ENCODE measurements at places on chromosomes 5 and 9. TPM values are rescaled to one million over a fixed set of nuclear protein-coding genes. Genes with fewer than 3 reads are reported as not detected.

DNA sequence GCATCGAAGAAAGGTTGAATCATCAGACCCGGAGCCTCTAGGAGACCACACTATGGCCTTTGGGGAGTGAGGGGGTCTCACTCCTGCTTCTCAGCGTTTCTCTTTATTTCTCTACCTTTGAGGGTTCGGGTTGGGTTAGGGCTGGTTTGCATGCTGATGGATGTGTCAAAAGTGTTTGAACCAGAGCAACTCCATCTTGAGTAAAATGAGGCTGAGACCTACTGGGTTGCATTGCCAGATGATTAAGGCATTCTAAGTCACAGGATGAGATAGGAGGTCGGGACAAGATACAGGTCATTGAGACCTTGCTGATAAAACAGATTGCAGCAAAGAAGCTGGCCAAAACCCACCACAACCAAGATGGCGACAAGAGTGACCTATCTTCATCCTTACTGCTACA lies 44.9 kb upstream of the TCF7 start:
- no peak overlapping the region for H3K4me3 ChIP-seq
- H3K36me3 ChIP-seq, result no peaks in the 10 kb centered on the region
- H3K4me1 ChIP-seq, result peaks cover 53% of the 10 kb centered on the region
- H3K27me3 ChIP-seq, result no peaks in the 10 kb centered on the region
- H3K27ac ChIP-seq, result peak overlapping the region; percentile 8
- DNase-seq, result no peak

GRCh38 chr9:109166171-109166770 lies 778 bp downstream of the FRRS1L start:
- no peaks in the 10 kb centered on the region for H3K36me3 ChIP-seq
- peaks cover 30% of the 10 kb centered on the region for H3K27me3 ChIP-seq
- DNase-seq, result no peak

DNA sequence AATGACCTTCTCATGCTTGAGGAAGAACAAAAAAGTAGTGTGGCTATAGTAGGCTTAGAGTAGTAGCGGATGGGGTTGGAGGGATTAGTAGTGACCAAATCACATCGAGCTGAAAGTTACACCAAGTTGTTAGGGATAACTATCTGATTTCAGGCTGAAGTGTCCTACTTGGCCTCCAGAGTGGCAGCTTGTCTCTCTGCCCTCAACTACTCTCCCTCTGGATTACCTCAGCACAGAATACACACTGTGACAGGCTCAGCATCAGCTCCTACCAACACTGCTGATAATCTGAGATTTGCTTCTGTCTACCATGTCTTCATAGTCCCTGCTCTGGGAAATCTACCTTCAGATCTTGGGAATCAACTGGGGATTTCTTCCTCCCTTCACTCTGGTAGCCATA lies 714.6 kb upstream of the GRAMD2B start:
- no peaks in the 10 kb centered on the region for H3K4me1 ChIP-seq
- no peak for DNase-seq
- no peak overlapping the region for H3K4me3 ChIP-seq
- H3K27me3 ChIP-seq, result no peaks in the 10 kb centered on the region
- no peak overlapping the region for H3K27ac ChIP-seq
- H3K36me3 ChIP-seq, result no peaks in the 10 kb centered on the region

- H3K36me3 ChIP-seq, result no peaks in the 10 kb centered on the region
- peaks cover 2% of the 10 kb centered on the region for H3K4me1 ChIP-seq
- no peak overlapping the region for H3K4me3 ChIP-seq
- no peak for DNase-seq
- no peak overlapping the region for H3K27ac ChIP-seq
- H3K27me3 ChIP-seq, result peaks cover 84% of the 10 kb centered on the region
Observed at GRCh38 chr5:176864755-176865154, 34.4 kb downstream of the HK3 start.

DNA sequence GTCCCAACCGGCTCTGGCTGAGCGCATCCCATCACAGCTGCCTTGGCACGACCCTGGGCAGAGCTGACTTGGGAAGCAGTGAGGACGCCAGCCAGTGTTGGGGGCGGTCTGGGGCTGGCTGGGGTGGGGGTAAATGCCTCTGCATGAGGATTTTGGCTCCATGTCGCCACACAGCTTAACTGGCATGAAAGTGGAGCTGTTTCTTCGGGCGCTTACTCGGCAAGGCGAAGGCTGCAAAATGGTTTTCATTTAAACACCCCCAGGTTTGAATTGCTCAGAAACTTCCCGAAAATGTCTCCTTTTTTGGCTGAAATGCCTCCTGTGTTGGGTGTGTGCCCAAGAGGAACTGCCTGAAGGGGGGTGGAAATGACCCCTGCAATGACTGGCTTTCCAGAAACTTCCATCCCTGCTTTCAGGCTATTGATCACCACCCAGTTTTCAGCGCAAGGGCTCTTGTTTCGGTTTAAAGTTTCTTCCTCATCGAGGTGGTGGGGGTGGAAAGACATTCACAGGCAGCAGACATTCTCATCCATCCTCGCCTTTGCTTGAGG lies 38.3 kb downstream of the PTGES start:
- peaks cover 24% of the 10 kb centered on the region for H3K27me3 ChIP-seq
- no peaks in the 10 kb centered on the region for H3K36me3 ChIP-seq
- no peak overlapping the region for H3K4me3 ChIP-seq
- H3K27ac ChIP-seq, result no peak overlapping the region
- DNase-seq, result no peak

- no peaks in the 10 kb centered on the region for H3K27me3 ChIP-seq
- no peaks in the 10 kb centered on the region for H3K4me1 ChIP-seq
- no peak overlapping the region for H3K4me3 ChIP-seq
- no peaks in the 10 kb centered on the region for H3K36me3 ChIP-seq
- H3K27ac ChIP-seq, result no peak overlapping the region
Observed at GRCh38 chr9:68508547-68508946, 32.1 kb downstream of the TMEM252 start.

GRCh38 chr5:119426057-119426456 lies 26.2 kb upstream of the HSD17B4 start:
- H3K27ac ChIP-seq, result no peak overlapping the region
- H3K4me1 ChIP-seq, result no peaks in the 10 kb centered on the region
- no peaks in the 10 kb centered on the region for H3K36me3 ChIP-seq
- no peaks in the 10 kb centered on the region for H3K27me3 ChIP-seq
- no peak overlapping the region for H3K4me3 ChIP-seq
- no peak for DNase-seq

DNA sequence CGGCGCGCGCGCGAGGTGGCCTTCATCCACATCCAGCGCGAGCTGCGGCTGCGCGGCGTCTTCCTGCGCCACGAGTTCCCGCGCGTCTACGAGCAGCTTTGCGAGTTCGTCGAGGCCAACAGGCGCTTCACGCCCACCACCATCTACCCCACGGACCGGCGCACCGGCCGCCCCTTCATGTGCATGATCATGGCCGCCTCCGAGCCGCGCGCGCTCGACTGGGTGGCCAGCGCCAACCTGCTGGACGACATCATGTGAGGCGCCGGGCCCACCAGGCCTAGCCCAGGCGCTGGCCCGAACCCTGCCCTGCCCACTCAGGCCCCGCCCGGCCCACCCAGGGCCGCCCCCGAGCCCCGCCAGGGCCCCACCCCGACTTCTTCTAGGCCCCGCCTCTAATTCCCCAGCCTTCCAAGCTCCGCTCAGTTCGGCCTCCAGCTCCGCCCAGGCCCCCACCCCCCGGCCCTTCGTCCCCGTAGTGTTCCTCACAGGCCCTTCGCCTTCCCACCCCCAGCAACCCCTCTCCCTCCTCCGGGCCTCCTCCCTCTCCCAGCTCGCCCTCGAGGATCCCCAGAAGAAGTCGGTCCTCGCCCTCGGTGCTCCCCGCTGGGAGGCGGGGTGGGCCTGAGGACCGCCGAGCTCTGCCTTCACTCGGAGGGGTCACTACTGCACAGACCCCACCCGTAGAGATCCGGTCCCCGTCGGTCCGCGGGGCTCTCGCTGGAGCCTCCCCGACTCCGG lies 2.0 kb upstream of the PHPT1 start:
- no peak overlapping the region for H3K27ac ChIP-seq
- DNase-seq, result no peak
- peaks cover 2% of the 10 kb centered on the region for H3K36me3 ChIP-seq
- H3K4me1 ChIP-seq, result peaks cover 70% of the 10 kb centered on the region
- peaks cover 42% of the 10 kb centered on the region for H3K27me3 ChIP-seq

DNA sequence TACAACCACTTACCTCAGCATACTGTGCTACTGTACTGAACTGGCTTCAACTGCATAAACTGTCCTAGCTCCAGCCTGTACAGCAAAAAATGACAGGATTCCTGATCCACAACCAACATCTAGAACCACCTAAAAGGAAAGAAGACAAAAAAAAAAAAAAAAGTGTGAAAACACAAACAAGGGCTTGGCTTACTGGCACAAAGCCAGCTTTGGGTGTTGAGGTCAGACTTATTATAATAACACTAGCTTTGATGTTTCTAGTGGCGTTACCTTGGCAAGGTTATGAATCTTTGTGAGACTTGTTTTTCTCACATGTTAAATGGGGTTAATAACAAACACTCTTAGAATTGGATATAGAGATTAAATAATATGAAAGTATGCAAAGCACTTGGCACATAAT lies 148.5 kb upstream of the PUM3 start:
- no peak overlapping the region for H3K27ac ChIP-seq
- peaks cover 2% of the 10 kb centered on the region for H3K27me3 ChIP-seq
- H3K4me1 ChIP-seq, result no peaks in the 10 kb centered on the region
- no peak overlapping the region for H3K4me3 ChIP-seq
- no peak for DNase-seq

DNA sequence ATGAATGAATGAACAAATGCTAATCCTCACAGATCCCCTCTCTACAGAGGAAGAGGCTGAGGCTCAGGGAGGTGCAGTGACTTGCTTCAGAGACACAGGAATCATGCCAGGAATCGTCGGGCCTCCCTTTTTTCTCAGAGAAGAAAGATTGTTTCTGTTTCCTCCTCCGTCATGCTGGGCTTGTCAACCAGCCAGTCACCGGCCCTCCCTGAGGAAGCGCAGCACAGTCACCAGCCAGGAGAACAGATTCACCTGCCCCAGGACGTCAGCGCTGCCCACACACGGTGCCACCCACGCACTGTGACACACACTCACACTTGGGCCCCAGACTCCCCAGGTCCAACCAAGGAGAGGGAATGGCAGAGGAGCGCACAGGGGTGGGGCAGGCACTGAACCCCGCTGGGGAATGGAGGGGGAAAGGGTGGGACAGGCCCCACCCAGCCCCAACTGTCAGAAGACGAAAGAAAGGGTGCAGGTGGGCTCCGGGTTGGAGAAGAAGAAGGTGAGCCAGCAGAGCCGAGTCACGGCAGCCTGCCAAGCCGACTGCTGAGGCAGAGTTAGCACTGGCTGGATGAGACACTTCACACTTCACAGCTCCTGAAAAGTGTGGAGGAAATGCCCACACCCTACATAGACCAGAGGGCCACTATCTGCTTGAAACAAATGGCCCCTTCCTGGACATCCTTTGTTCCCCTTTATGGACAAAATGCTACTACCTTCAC lies 13.8 kb upstream of the ERGIC1 start:
- no peak overlapping the region for H3K4me3 ChIP-seq
- no peaks in the 10 kb centered on the region for H3K4me1 ChIP-seq

DNA sequence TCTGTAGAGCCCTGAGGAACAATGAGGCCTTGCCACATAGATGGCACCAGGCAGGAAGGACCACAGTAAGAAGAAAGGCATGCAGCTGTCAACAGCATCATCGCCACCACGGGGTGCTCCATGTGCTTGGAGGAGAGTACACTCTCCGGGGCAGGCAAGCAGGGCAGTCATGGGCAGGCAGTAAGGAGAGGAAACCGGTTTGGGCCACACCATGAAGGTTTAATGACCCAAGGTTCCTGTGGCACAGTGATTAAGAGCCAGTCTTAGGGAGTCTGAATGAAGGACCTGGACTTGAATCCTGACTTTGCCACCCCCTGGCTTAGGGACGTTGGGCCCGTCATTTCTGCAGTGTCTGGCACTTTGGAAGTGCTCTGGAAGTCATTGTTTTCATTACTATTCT lies 80.6 kb upstream of the ZBTB43 start:
- H3K27ac ChIP-seq, result peak overlapping the region; percentile 66
- peaks cover 26% of the 10 kb centered on the region for H3K4me1 ChIP-seq

GRCh38 chr5:96743065-96743768 lies 64.5 kb downstream of the ERAP1 start:
- no peak overlapping the region for H3K4me3 ChIP-seq
- H3K36me3 ChIP-seq, result peaks cover 10% of the 10 kb centered on the region
- no peaks in the 10 kb centered on the region for H3K4me1 ChIP-seq
- H3K27ac ChIP-seq, result no peak overlapping the region
- no peaks in the 10 kb centered on the region for H3K27me3 ChIP-seq

DNA sequence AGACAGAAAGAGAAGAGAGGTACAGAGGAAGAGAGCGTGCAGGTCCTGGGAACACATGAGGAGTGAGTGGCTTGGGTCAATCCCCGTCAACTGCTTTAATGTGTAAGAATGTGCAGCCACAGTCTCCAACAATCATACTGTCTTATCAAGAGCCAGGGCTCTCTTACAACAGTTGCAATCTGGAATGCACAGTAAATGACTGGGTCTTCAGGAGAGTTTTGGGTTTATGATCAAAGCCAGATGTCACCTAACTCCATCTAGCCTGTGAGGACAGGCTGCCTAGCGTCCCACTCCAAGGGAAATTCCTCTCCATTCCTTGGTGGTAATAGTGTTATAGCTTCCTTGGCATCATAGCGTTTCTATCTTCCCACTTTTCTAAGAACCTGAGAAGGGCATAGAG lies 75.0 kb upstream of the TRIO start:
- H3K27me3 ChIP-seq, result no peaks in the 10 kb centered on the region
- DNase-seq, result no peak
- no peaks in the 10 kb centered on the region for H3K4me1 ChIP-seq
- H3K4me3 ChIP-seq, result no peak overlapping the region
- no peaks in the 10 kb centered on the region for H3K36me3 ChIP-seq
- no peak overlapping the region for H3K27ac ChIP-seq

DNA sequence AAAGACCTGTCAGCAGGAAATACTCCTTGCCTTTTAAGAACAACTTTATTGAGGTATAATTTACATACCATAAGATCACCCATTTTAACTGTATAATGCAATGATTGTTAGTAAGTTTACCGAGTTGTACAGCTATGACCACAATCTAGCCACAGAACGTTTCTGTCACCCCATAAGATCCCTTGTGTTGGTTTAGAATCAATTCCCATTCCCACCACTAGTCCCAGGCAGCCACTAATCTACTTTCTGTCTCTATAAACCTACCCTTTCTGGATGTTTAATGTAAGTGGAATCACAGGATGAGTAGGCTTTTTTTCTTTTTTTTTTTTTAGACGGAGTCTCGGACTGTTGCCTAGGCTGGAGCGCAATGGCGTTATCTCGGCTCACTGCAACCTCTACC lies 4.4 kb downstream of the GPR107 start:
- H3K27ac ChIP-seq, result no peak overlapping the region
- peaks cover 2% of the 10 kb centered on the region for H3K36me3 ChIP-seq
- H3K4me1 ChIP-seq, result peaks cover 6% of the 10 kb centered on the region

DNA sequence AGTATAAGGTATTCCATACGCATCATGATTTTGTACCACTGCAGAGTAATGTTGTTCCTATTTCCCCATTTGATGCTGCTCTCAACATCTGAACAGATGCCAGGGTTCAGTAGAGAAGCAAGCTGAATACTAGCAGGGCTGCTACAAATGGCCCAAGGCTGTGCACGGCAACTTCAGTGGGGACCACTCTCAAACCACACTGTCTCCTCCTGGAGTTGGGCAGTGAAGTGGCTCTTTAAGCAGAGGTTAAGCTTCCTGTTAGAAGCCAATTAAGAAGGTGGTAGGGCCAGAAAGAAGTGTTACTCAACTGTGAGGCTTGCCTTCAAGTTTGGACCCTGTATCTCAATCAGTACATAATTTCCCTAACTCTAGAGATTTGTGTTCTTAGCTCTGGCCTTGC lies 32.0 kb downstream of the TMEM245 start:
- H3K36me3 ChIP-seq, result peaks cover 62% of the 10 kb centered on the region
- H3K27me3 ChIP-seq, result no peaks in the 10 kb centered on the region
- H3K4me1 ChIP-seq, result no peaks in the 10 kb centered on the region
- H3K27ac ChIP-seq, result no peak overlapping the region

SLC28A3 gene
- total RNA-seq, result not detected

GABBR2 gene
- 0.03 TPM for total RNA-seq

FBLL1 gene
- not detected for total RNA-seq

FAM219A gene
- 10.7 TPM for total RNA-seq

Data from T-cell (primary cell).